RWPE2 (cell line): ENCODE measurements at places on chromosomes 1 and 21.
A peak's percentile ranks its signal among the peaks of the same experiment; 100 is the strongest.

DNA sequence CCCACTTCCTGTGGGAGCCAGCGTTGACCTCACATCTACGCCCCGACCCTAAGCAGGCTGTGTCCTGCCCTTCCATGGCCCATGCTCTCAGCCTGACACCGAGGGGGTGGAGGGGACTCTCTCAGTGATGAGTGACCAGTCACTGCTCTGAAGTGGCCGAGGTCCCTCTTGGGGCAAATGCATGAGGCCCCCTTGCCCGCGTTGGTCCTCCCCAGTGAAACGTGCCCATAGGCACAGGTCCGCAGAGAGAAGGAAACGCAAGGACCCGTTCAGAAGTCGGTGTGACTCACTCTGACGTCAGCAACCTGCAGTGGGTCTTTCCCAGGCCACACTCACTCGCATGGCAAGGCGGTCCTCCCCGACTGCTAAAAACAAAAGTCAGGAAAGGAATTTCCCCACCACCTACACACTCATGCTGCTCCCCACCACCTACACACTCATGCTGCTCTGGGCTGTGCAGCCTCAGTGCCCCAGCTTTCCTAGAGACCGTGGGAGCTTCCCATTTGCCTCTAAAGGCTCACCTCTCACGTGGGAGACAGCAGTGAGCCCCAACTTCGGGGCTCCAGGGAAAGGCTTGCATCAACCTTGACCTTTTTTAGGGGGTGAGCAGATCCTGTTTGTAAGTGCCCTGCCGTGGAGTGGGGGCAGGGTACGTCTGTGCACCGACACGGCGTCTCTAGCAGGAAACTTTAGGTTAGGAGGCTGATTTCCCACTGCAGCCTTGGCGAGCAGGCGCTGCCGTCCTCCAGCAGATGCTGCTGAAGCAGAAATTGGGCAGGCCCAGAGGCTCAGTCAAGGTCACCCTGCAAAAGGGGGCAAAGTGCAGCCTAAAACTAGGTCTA is 11.4 kb downstream of the UBASH3A start:
- peak; percentile 89 for DNase-seq

- no peak for DNase-seq
Measured at GRCh38 chr1:89935235-89935634, 59.7 kb upstream of the ZNF326 start.

DNA sequence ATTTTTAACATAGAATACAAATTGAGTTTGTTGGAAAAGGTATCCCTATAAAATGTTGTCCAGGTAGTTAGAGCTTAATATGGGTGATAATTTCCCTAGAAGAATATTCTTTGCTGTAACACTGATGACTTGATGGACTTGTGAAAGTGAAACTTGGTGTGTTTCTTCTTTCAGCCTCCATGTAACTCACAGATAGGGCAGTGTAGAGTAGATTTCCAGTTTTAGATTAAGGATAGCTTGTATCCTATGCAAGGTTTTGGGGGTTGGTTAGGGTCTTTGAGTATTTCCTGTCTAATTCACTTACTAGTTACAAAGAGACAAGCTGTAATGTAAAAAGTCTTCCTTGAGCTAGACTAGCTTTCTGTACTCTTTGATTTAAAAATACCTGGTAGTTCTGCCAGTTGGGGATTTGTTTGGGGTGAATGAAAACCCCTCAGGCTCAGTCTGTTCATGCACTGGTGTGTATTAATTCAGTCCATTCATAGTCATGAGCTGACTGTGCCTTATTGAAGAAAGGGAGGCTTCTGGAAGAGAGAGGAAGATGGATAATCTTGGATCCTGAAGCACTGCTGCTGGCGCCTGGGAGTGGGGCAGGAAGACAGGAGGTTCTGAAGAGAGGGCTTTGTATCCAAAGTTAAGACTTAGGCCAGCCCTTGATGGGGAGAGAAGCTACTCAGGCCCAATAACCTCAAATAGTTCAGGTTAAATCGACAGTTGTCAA is 83.6 kb downstream of the CAMTA1 start:
- DNase-seq = no peak

- no peak for DNase-seq
Measured at GRCh38 chr21:37862536-37862935, 53.7 kb downstream of the KCNJ6 start.

GRCh38 chr1:97204468-97204867 is 482.9 kb downstream of the PTBP2 start:
- no peak for DNase-seq

DNA sequence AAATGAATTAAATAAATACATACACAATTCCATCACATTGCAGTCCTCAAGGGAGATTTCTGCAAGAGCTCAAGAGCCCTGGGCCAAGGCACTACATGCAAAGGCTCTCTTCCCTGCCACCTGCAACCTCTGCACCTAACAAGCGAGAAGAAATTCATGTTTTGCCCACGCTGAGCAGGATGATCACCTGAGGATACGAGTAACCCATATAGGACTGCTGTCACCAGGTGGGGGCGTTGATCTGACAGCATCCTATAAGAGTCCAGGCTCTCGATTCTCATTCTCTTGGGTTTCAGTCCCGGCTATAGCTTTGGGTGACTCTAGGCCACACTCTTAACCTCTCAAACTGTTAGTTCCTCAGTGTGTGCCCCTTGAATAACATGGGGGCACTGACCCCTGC is 18.7 kb upstream of the SPOCD1 start:
- DNase-seq = no peak

- DNase-seq = no peak
Measured at GRCh38 chr1:170619241-170620028, 44.5 kb upstream of the PRRX1 start.

- no peak for DNase-seq
Measured at GRCh38 chr1:154764181-154764580, 105.9 kb downstream of the KCNN3 start.

- no peak for DNase-seq
Measured at GRCh38 chr1:11693024-11693590, 1.6 kb downstream of the DRAXIN start.

GRCh38 chr1:74422421-74423292 is 89.8 kb downstream of the LRRC53 start:
- DNase-seq = no peak

DNA sequence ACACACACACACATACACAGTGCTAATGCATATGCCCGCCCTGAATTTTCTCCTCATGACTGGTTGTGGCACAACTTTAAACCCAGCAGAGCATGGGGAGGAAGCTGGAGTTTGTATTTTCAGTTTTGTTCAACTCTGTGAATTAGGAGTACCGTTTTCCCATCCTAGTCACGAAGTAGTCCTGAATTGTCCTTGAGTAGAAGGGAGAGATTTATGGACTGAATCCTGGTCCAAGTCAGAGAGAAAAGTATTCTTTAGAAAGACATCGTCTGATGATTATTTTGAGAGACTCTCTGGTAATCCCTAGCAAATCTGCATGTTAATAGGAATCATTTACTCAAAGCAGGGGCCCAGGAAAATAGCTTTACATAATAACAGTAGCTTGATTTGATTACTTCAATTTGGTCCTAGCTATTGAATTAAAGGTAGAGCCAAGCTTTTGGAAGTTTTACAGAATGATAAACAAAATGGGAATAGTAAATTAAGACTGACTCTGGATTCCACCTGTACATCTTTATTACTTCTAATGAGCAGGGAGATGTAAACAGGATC is 60.5 kb upstream of the OLIG2 start:
- DNase-seq = no peak

GRCh38 chr1:194062962-194063361 is 876.5 kb upstream of the B3GALT2 start:
- no peak for DNase-seq

DNA sequence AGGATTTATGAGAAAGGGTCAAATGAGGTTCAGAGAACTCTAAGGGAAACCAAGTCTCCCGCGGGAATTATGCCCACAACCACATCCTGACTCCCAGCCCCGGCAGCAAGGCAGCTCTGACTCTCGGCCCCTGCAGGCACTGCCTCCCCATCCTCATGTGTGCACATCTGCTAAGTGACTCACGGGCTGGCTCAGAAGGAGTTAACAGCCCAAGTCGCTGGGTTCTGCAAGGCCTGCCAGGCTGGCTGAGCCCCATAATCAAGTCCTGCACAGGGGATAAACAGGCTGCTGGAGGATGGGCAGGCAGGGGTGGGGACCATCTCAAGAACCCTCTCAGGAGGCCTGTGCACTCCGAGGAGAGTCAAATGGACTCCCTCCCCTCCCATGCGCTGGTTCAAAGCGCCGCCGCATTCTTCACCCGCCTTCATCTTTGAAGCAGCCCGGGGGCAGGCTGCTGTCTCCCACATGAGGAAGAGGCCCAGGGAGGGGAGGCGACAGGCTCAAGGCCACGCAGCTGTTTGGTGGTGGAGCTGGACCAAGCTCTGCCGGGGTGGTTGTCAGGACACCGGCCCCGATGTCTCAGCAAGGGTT is 344.3 kb downstream of the MATN1 start:
- no peak for DNase-seq

DNA sequence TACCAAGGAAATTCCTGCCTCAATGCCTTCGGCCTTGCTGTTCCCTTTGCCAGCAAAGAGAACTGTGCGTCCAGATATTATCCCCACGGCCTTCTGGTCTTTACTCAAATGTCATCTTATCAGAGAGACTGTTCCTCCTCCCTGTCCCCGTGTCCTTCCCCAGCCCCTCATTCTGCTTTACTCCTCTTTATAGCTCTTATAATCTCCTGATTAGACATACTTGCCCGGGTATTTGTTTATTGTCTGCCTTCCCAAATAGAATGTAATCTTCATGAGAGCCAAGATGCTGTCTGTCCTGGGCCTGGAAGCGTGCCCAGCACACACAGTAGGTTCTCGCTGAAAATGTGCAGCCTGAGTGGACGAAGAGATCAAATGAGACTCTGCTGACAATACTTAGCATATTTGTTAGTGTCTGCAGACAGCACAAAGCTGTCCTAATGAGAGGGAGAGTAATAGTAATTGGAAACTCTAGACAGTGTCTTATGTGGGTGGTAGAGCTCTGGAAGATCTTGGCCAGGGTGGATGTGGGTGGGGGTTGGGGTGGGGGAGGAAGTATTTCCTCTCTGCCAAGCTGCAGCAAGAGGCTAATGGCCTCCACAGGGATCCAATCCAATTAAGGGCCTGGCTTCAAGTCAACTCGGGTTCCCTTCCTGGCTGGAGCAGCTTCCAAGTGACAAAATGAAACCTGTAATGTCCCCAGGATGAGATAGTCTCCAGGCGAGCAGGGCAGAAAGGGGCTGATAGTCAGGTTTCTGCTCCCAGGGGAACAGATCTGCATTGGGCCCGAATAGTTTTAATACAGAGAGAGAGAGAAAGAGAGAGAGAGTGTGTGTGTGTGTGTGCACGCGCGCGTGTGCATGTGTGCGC is 9.5 kb upstream of the CLIC4 start:
- DNase-seq = no peak

DNA sequence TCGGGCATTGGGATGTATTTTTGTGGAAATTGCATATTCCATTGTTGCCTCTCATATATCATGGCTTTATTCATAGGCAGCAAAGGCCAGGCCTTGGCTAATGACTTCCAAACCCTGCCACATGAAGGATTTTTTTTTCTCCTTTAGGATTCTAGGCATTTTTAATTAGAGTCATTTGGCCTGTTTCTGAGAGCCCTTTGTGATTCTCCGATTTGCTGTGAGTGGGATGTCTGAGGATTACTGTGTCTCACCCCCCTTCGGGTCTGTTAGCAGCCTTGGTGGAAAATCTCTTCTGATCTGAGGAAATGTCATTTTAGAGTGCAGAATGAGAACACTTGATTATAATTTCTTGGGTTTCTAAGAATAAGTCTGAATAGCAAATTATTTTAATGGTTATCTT is 253.5 kb downstream of the NTNG1 start:
- DNase-seq = no peak

GRCh38 chr1:244150071-244150470 is 99.0 kb downstream of the ZBTB18 start:
- DNase-seq = no peak

- no peak for DNase-seq
Measured at GRCh38 chr1:51215169-51215568, 20.9 kb upstream of the RNF11 start.

- no peak for DNase-seq
Measured at GRCh38 chr1:168083456-168084325, 53.0 kb downstream of the GPR161 start.

DNA sequence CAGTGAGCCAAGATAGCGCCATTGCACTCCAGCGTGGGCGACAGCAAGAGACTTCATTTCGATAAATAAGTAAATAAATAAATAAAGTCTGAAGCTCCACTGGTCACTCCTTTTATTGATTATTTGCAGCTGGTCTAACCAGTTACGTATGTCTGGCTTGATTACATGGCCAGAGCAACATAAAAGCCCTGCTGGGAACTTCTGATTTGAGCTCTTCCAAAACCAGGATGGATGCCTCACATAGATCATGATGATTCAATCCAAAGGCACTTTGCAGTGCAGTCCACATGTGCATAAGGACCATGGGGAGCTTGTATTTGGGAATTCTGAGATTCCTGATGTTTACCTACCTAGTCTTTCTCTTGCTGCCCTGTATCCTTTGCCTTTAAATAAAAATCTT is 24.0 kb downstream of the NSUN4 start:
- DNase-seq = no peak

- DNase-seq = no peak
Measured at GRCh38 chr1:79422726-79423125, 416.2 kb upstream of the ADGRL4 start.

GRCh38 chr1:23909412-23909811 is 3.8 kb downstream of the CNR2 start:
- no peak for DNase-seq

GRCh38 chr1:41683681-41684500 is 199.4 kb upstream of the EDN2 start:
- DNase-seq = no peak

DNA sequence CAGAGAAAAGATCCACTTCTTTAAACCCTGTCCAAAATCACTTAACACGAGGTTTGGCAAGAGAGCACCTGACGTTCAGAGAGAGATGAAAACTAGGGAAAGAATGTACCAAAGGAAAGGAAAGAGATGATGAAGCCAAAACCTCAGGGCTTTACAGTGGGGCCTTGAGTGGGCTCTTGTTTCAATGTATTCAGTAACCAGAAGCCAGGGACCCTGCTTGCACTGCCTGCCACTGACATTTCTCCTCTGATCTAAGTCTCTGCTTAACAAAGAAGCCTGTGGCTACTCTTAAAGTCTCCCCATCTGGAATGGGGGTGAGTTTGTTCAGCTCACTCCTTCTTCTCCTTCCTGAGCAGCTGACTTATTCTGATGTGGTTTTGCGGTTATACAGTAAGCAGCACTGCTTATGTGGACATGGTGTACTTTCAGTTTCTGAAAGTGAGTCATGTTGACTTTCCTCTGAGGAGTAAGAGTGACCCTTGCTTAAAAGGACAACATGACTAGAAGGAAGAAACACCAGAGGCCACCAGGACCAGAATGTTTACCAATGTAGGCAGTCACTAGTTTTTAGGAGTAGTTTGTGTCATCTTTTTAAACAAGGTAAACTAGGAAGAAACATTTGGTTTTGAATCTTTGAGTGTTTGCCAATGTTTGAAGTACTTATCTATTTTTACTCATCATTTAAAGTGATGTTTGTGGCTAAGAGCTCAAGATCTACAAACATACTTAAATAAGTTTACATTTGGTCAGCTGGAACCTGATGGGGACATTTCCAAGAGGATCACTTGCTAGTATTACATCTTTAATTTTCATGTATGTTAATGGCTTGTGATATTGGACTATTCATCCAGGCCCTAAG is 87.4 kb downstream of the FASLG start:
- no peak for DNase-seq
